ENCODE measurements at places on chromosomes 11 and 22.

DNA sequence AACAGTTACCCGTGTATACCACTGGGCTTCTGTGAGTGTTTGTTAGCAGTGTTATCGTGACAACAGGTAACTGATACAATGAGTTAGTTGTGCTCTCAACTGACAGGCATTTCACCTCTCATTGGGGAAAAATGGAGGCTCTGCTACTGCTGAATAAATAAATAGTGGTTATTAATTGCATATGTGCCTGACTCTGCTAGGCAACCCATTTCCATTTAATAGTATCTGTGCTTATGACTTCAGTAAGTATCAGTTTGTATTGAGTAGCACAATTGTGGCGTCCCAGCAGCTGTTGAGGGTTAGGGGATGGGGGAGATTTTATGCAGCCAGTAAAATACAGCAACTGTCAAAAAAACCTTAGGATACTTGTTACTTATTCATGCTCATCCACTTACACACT is 123.4 kb upstream of the SEZ6L start:
- DNase-seq, result no peak

- no peak for DNase-seq
These were observed 4.8 kb downstream of the PIM3 start for GRCh38 chr22:49965091-49966040.

- DNase-seq, result no peak
These were observed 4.0 kb upstream of the CERK start for GRCh38 chr22:46741974-46742519.

DNA sequence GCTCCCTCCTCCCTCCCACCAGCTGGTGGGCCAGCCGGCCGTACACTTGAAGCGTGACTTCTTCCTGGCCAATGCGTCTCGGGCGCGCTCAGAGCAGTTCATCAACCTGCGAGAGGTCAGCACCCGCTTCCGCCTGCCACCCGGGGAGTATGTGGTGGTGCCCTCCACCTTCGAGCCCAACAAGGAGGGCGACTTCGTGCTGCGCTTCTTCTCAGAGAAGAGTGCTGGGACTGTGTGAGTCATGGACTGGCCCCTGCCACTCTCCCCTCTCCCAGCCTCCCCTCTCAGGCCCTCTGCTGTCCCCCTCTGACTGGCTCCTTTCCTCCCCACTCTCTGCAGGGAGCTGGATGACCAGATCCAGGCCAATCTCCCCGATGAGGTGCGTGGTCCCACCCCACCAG is 24.7 kb downstream of the CAPN1 start:
- no peak for DNase-seq

GRCh38 chr11:64842366-64842759 is 2.1 kb downstream of the CDC42BPG start:
- no peak for DNase-seq

Data from hematopoietic multipotent progenitor cell treated with erythropoietin and hydrocortisone succinate and interleukin-3 and kit ligand, for 17 days (in vitro differentiated cells).